ENCODE measurements at places on chromosomes 2 and 18.

- no peak for DNase-seq
Measured at GRCh38 chr2:230805353-230806017, 59.3 kb upstream of the ITM2C start.

DNA sequence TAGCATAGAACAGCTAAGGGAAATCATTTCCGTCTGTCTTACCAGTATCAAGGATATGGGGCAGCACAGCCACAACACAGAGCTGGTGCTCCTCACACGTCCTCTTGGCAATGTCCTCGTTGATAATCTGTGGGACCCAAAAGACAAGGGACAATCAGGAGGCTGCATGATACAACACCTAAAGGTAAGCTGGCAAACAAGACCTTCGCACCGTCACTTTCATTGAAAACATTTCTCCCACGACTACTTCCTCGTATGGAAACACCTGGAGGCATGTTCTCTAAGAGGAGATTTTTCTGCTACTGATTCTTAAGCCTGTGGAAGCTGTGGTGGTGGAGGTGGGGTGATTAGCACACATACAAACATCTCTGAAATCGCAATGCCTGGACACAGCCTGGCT lies 23.7 kb downstream of the PDIA6 start:
- no peak for DNase-seq

- no peak for DNase-seq
Measured at GRCh38 chr2:60885683-60886082, 4.3 kb downstream of the REL start.

GRCh38 chr2:180679693-180680092 lies 300.7 kb upstream of the UBE2E3 start:
- DNase-seq = no peak

GRCh38 chr2:134307334-134307733 lies 53.5 kb downstream of the MGAT5 start:
- DNase-seq = no peak

GRCh38 chr2:121228521-121228920 lies 56.5 kb downstream of the TFCP2L1 start:
- DNase-seq = no peak

DNA sequence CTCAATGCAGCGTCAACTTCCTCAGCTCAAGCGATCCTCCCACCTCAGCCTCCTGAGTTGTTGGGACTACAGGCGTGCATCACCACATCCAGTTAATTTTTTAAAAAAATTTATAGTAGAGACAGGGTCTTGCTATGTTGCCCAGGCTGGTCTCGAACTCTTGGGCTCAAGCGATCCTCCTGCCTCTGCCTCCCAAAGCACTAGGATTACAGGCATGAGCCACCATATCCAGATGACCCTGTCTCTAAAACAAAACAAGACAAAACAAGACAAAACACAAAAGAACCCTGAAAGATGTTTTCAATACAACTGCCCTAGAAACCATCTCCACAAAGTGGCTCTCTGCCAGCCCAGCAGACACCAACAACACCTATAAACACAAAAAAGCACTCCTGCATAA lies 31.4 kb downstream of the ANKRD29 start:
- no peak for DNase-seq

GRCh38 chr2:239666855-239667376 lies 266.1 kb upstream of the HDAC4 start:
- DNase-seq = no peak

DNA sequence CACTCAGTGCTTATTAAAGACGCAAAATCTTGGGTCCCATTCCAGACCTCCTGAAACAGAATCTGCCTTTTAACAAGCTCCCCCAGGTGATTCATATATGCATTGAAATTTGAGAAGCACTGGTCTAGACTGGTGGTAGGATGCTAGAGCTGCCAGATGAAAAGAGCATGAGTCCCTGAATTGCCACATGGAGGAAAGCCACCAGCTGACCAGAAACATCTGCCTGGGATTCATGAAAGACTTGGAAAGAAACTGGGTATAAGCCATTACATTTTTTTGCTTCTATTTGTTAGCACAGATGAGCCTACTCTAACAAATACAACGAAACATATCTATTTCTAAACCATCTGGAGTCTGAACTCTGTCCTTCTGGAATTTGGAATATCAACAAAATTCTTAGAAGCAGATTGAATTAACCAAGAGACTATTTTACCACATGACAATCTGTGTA lies 228.9 kb downstream of the RBM43 start:
- no peak for DNase-seq
